ENCODE measurements at places on chromosomes 13 and 19.

DNA sequence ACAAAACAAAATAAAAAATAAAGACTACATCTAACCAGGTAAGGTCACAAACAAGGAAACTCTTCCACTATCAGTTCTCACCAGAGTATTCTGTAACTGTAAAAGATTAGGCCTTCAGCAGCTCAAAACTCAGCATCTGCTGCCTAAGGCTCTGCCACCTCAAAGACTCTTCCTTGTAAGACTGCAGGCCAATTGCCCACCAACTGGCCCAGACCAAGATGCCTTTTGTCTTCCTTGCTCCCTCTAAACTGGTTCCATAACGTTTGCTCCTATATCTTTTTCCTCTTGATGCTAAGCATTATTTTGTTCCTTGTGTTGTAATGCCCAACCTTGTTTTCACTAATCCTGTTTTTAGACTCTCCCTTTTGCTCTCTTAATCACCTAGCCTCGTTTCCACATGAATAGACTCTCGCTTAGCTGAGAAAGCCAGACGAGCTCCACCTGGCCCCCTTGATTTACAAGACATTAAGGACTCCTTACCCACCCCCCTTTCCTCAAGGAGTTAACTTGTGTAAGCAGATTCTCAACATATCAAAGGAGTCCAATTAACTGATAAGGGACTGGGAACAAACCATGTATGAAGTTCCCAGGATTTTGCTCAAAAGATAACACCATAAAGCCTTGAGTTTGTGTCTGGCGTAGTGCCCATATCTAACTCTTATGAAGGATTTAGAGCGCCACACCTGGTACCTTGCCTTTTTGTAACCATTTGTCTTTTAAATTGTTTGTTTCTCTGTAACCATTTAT is 1.5 kb downstream of the ZNF814 start:
- no peak for DNase-seq

DNA sequence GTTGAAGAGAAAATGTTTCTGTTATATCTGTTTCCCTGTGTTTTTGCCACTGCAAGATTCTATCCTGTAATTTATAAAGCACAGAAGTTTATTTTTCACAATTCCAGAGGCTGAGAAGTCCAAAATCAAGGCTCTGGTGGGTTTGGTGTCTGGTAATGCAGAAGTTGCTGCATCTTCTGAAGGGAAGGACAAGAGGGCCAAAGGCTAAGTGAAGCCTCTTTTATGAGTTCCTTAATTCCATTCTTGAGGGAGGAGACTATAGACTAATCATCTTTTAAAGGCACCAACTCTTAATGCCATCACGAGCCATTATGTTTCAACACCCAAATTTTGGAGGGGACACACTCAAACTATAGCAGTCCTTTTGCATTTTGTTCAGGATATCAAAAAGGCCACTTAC is 34.1 kb upstream of the WDFY2 start:
- DNase-seq, result no peak

DNA sequence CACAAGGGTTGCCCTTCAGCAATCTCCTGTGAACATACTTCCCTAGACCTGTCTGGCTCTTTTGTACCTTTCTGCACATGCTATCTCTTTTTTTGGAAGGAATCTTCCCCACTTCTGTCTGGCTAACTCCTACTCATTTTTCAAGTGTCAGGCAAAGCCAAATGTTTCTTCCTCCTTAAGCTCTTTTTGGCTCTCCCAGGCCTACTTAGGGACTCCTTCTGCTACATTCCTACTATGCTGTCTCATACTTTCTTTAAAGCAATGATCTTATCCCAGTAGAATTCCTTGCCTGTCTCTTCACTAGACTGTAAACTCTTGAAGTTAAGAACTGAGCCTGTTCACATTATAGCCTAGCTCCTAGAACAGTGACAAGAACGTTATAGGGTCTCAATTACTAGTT is 114.9 kb upstream of the WASF3 start:
- no peak for DNase-seq

DNA sequence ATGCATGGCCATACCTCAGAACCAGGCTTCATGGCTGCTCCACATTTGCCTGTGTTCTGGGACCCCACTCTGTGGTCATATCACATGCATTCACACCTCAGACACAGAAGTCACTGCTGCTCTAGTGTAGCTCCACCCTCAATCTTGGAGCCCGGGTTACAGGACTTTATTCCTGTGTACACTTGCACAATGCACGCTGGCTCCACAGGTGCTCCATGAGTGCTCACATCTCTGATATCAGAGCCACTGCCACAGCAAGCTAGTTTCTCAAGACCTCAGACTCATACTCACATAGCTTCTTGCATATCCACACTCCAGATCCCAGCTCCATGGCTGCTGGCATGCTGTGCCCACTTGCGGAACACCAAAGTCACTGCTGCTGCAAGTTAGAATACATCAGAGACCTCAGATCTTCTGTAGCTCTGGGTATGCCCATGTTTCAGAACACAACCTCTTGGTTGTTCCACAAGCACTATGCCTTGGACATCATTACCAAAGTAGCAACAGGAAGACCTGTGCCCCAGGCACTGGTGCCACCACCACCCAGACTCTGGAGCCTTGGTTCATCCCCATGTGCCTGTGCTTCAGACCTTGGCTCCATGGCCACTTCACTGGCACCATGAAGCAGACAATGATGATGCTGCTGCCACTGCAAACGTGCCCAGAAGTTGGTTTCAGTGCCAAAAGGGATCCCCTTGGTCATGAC is 269.5 kb upstream of the PCDH20 start:
- no peak for DNase-seq

- DNase-seq, result no peak
These were observed 30.9 kb upstream of the CYP4F8 start for GRCh38 chr19:15584095-15584494.

GRCh38 chr19:43668406-43669109 is 1.4 kb downstream of the PLAUR start:
- peak; percentile 97 for DNase-seq

DNA sequence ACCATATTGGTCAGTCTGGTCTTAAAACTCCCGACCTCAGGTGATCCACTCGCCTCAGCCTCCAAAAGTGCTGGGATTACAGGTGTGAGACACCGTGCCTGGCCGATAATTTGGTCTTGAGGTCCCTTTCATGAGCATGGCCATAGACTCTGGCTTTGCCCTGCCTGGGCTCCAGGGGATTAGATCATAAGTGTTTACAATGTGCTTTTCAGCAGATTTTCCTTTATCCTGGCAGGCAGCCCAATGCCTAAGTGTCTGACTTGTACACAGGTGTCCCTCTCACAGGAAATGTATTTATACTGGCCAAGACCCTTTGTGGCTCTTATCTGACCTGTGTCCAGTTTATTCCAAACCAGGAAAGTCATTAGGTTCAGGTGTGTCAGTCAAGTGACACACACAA is 15.9 kb downstream of the BCAM start:
- DNase-seq, result no peak

GRCh38 chr13:48403151-48403631 is 9.7 kb downstream of the LPAR6 start:
- no peak for DNase-seq

DNA sequence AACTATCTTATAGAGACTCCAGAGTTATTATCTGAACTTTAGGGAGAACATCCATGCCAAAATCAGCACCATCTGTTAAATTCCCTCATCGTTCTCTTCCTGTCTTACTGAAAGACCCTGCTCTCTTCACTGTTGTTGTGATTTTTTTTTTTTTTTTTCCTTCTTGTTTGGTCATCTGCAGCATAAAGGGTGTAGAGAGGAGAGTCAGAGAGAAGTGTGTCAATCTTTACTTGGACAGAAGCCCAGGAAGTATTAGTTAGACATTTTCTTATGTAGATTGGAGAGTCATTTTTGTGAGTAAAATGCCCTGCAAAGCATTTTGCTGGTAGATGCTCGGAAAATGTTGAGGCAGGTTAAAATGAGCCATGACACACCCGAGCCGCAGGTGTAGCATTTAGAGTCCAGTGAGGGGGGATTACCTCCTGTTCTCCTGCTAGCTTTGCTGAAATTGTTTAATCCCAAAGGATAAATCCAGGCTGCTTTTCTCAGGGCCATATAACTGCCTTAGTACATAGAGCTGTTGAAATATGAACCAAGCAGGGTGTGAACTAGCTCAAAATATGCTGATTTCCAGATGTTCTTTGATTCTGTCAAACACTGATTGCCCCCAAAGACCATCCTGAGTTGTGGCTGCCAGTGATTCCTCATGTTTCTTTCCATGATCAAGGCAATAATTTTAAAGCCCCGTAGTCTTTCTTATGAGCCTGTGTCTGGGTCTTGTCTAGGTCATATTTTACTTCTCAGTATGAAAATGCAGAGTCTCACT is 143.5 kb downstream of the DCT start:
- no peak for DNase-seq

DNA sequence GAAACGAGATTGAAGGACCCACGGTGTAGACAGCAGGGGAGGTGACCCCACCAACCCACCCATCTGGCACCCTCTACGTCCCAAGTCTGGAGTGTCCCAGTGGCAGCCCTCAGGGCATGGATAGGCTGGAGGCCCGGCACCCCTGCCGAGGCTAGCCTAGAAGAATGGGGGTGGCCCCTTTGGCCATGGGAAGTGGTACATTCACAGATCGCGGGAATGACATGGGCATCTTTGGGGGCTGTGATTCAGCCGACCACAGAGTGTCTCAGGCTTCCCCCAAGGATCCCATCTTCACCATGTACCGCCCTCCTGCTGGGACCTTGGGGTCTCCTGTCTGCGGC is 11.3 kb upstream of the MKNK2 start:
- no peak for DNase-seq

DNA sequence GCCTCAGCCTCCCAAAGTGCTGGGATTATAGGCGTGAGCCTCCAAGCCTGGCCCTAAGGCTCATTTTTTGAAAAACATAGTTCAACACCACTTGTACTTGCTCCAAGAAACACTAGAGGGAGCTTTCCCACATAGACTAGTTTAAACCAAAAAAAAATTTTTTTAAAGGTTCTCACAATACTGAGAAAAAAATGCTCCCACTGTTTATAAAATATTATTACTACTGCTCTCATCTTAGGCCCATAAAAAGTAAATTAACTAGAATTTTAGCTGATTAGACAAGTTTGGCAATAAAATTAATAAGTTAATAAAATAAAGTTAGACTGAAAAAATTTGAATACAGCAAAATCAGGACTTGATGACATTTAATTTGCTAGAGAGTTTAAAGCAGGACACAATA is 109.5 kb downstream of the TBC1D4 start:
- no peak for DNase-seq

DNA sequence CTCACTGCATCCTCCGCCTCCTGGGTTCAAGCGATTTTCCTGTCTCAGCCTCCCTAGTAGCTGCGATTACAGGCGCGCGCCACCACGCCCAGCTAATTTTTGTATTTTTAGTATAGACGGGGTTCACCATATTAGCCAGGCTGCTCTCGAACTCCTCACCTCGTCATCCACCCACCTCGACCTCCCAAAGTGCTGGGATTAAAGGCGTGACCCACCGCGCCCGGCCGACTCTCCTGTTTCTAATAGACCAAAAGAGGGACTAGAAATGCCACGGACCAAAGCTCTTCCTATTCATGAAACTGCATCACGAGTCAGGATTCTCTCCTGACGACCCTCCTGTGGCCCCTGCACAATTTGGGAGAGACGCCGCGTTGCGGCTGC is 563 bp downstream of the ZNF43 start:
- DNase-seq, result no peak

DNA sequence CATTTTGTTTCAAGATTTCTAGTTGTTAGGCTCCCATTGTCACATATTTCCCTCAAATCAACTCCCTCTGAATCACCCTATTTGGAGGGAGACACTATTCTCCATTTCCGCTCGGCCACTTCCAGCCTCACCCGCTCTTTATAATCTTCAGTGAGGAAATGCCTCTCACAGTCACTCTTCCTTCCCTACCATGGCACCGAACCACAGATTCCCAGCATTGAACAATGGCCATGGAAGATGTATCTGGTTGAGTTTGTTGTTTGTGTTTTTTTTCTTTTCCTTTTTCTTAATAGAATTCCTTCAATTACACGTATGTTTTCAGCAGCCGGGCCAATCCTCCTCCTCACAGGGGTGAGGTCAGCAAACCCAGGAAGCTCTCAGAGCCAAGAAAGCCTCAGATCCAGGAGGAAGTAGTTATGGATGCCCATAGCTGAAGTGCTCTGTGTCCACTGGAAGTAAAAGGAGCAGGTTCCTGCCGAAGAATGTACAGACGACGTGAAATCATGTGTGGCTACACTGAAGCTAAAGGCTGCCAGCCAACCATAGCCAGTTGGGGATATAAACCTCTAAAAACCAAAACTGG is 472.1 kb downstream of the FOXO1 start:
- DNase-seq, result no peak

DNA sequence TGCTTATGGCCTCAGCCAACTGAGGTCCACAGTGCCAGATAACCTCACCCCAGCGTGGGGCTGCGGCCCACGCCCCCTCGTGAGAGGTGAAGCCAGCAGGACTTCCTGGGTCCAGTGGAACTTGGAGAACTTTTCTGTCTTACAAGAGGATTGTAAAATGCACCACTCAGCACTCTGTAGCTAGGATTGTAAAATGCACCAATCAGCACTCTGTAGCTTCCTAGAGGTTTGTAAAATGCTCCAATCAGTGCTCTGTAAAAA is 109.1 kb downstream of the AKAP11 start:
- DNase-seq, result no peak

- no peak for DNase-seq
These were observed 30.9 kb upstream of the KCTD12 start for GRCh38 chr13:76917095-76917494.

GRCh38 chr13:32737111-32737571 is 150.9 kb downstream of the PDS5B start:
- DNase-seq, result no peak

DNA sequence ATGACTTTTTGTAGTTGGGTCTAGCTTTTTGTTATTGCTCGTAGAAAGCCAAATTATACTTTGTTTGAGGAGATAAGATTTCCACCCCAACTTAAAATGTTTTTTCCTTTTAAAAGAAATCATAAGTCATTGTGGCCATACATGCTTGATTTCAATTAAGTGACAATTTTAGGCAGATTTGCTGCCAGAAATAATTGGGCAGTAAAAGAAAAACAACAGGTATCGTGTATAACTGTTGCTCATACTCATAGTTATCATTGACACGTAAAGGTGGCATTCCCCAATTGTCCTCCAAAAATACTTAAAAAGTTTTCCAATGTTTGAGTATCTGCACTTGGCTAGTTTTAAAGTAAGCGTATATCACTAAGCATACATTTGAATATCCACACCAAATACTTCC is 313.0 kb downstream of the TEX29 start:
- DNase-seq, result no peak

DNA sequence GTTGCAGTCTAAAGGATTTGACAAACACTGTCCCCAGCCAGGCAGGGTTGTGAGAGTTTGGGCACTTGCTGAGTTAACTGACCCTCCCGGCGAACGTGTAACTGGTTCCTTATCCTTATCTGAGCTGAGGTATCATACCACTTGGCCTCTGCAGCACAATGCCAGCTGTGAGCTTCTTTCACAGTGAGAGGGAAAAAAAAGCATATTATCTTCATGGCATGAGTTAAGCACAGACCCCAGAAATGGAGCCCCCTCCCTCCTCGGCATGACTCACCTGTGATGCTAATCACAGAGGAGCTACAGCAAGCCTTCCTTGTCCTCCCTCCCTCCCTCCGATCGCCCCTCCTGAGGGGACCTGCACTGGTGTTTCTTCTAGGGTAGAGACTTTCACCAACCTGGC is 60.5 kb downstream of the EFNB2 start:
- no peak for DNase-seq

GRCh38 chr13:80340651-80341100 is 250 bp downstream of the SPRY2 start:
- DNase-seq, result no peak

Data from stimulated activated CD8-positive, alpha-beta memory T cell treated with anti-CD3 and anti-CD28 coated beads, Interleukin-7, amount 100 ng/mL, for 48 hours (primary cell).